GM06990 (cell line): ENCODE measurements at places on chromosomes 7 and 10.

- DNase-seq: no peak
Observed at GRCh38 chr7:607938-608337, 88.3 kb upstream of the PDGFA start.

- DNase-seq: no peak
Observed at GRCh38 chr7:107446988-107447387, 22.9 kb upstream of the GPR22 start.

GRCh38 chr7:116231949-116232348 is 21.6 kb downstream of the TES start:
- DNase-seq: no peak

DNA sequence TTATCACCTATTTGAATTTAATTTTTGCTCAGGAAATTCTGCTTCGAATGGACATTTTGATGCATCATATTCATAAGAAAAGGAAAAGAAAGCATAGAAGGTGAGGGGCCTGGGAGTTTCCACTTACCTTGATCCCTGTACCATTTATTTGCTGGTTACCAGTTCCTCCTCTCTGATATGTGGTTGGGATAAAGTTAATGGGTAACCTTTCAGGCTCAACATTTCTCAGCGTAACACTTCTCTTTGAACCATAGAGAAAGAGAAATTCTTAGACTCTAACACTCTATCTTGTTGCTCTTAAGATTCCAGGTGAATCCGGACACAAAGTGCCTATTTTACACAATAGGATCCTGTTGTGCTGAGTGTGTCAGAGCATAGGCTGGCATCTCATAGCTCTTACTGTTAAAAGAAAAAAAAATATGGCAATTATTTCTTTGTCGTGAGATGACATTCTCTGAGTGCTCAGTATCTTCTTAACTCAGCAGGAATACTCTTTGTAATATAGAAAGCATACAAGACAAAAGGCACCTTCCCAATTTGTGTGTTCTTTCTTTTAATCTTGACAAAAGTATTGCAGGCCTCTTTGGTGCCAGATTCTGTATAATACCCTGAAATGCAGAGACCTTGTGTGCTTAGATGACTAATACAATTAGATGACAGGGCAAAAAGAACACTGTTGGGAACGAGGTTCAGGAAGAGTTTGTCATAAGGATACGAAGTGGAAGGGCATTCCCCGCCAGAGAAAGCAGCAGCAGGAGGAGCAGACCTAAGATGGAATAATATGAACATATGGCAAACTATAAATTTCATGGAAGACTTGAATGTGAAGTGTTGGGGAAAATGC is 689.6 kb downstream of the NRG3 start:
- DNase-seq: no peak

DNA sequence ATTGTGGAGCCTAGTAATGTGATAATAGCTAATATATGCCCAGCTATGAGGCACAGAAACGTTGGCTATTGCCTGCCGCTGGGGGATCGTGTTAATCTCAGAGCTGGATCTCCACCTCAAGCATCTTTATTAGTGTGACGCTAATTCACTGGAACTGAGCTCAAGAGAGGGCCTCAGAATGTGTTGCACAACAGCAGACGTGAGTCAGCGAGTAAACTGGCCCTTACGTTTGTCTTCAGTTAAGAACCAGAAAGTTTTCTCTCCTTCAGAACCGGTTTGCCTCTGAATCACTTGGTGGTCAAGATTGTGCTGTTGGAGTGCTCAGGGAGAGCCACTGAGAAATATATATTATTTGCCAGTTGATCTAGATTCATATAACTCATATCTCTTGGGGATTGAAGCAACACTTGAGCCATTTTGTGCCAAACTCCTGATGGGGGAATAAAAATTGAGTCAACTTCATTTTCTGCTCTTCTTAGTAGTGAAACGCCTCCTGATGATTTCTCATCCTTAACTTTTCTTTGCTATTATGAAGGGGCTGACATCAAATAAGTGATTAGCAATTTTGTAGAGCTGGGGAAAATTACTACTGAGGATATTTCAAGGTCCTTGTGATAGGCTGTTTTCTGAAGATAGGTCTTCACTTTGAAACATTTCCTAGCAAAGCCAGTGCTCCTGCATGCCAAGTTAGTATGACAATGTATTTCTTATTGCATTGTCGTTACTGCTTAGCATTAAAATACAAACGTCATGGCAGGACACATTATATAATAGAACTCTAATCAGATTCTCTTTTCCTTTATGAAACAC is 22.3 kb downstream of the BZW2 start:
- no peak for DNase-seq

GRCh38 chr7:30815388-30815854 is 44.2 kb downstream of the MINDY4 start:
- no peak for DNase-seq

GRCh38 chr7:137751361-137752009 is 95.3 kb downstream of the DGKI start:
- DNase-seq: peak; percentile 26

GRCh38 chr7:102988631-102989560 is 76.1 kb downstream of the LRRC17 start:
- DNase-seq: no peak

- DNase-seq: no peak
Observed at GRCh38 chr7:130982160-130982638, 248.2 kb upstream of the KLF14 start.

GRCh38 chr7:56218510-56218909 is 102.3 kb upstream of the NUPR2 start:
- no peak for DNase-seq

GRCh38 chr10:59901470-59901869 is 4.9 kb downstream of the CCDC6 start:
- no peak for DNase-seq

GRCh38 chr7:98250789-98251188 is 1.2 kb downstream of the TECPR1 start:
- DNase-seq: no peak

GRCh38 chr10:86819567-86819966 is 63.1 kb downstream of the BMPR1A start:
- no peak for DNase-seq

DNA sequence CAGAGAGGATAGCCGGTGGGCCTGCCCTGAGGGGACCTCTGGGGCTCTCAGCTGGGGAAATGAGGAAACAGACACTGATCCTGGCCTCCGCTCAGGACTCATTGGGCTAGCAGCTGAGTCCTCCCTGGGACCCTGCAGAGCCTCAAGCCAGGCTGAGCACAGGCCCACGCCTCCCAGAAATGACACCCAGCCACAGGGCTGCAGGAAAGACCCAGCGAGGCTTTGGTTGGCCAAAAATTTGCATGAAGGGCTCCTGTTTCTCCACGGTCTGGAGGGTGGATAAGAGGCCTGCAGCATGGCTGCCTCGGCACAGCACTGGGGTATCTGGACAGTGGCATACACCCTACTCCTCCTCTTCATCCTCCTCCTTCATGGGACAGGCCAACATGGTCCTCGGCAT is 60.4 kb downstream of the ZNF33B start:
- DNase-seq: no peak

- DNase-seq: no peak
Observed at GRCh38 chr10:72114706-72115450, 26.5 kb upstream of the SPOCK2 start.
